ENCODE measurements at places on chromosomes 12 and 14.

DNA sequence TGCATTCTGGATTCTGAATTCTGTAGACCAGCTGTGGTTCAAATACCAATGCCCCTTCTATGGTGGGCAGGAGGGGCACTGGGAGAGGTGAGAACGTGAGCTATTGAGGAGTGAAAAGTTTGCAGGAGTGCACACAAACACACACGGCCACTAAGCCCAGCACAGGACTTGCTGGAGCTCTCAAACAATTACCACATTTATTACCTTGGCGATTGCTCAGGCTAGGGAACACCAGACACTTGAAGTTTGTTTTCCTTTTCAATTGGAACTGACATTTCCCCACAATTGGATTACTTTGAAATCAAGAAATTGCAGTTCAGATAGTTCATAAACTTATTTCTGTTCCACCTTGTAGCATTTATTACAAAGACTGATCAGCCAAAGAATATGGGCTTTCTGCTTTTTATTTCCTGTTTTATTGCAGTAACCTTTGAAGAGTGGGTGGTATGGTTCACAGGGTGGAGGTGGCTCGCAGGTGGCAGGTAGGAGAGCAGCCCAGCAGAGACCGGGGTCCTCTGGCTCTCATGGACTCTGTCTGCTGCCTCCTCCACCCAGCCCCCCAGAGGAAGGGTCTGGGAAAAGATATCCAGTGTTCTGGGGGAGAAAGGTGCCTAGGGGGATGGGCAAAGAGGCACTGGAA lies 429.8 kb upstream of the CCDC196 start:
- DNase-seq, result no peak

DNA sequence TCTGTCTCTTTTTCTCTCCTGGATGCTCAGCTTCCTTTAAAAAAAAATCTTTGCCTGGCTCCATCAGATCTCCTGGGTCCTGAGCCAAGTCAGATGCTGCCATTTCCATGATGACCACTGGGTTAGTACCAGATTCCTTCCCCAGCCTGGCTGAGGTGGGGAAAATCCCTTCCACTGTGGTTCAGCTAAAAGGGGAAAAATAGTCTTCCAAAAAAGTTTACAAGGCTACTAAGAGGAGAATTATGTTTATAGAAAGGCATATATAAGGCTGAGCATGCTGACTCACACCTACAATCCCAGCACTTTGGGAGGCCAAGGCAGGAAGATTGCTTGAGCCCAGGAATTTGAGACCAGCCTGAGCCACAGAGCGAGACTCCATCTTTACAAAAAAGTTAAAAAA lies 28.4 kb upstream of the GAS2L3 start:
- DNase-seq, result no peak

DNA sequence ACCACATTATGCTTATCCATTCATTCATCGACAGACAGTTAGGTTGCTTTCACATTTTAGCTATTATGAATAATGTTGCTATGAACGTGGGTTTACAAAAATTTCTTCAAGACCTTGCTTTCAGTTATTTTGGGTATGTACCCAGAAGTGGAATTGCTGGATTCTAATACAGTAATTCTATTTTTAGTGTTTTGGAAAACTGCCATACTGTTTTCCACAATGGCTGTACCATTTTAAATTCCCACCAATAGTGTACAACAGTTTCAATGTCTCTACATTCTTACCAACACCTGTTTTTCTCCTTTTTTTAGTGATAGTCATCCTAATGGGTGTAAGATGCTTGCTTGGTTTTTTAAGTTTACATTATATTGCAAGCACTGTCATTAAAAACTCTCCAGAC lies 147.5 kb downstream of the ZFP36L1 start:
- no peak for DNase-seq

DNA sequence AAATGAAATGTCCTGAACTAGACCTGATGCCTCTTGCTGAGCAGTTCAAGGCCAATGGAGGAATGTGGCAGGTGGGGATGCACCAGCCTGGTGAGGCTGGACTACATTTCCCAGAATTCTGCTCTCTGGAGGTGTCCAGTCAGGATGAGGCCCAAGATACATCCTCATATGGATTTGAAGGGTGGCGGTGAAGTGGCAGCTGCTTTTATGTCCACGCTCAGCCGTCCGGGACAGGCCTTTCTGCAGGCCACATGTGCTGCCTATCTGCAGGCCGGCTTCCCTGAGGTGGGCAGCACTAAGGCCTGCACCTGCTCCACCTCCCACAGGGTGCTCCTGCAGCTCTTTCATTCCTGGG lies 230.2 kb downstream of the BCL11B start:
- DNase-seq, result no peak

GRCh38 chr12:94172973-94173372 lies 24.6 kb downstream of the PLXNC1 start:
- no peak for DNase-seq

DNA sequence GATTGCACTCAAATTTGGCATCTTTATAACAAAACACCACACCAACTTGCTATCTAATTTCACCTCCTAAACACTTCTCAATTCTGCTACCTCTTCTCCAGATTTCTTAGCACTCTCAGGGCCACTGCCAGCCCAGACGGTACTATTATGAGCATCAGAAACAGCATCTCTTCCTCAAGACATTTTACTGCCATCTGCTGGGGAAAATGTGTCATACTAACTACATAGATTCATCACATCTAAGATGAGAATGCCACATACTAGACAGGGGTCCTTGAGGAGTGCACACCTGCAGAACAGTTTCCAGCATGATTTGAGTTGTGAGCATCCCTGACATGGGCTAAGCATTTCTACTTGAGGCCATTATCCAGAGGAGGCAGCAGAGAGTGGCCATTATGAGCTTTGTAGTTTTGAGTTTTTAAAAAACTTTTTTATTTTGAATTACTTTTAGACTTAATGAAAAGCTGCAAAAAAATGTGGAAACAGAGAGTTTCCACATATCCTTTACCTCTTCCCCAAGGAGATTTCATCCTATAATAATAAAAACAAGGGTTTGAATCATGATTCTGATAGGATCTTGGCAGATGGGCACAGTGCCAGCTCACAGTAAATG lies 15.1 kb upstream of the GRIP1 start:
- peak; percentile 10 for DNase-seq

GRCh38 chr12:52496054-52496453 lies 3.0 kb upstream of the KRT6A start:
- no peak for DNase-seq

GRCh38 chr14:54730156-54730961 lies 163.4 kb downstream of the SAMD4A start:
- DNase-seq, result peak; percentile 23

DNA sequence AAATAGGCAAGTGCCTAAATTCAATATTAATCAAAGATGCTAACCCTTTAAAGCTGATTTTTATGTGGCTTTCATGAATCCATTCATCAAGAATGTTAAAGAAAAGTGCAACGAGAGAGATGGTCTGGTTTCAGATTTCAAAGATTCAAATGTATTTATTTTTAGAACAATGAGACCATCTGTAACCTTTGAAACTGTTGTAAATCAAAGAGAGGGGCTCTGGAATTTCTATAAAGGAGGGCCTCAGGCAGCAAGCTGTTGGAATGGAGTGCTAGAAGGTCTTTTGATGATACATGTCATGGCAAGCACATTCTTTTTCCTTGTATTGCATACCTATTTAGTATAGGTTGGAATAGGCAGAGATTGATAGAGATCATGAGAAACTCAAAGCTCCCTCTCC lies 433.0 kb downstream of the LRIG3 start:
- no peak for DNase-seq

GRCh38 chr14:24246765-24247212 lies 4.4 kb upstream of the TINF2 start:
- DNase-seq, result peak; percentile 52

- no peak for DNase-seq
Measured at GRCh38 chr12:120337730-120338129, 10.2 kb upstream of the PLA2G1B start.

- no peak for DNase-seq
Measured at GRCh38 chr12:42145197-42145549, 499 bp upstream of the GXYLT1 start.

DNA sequence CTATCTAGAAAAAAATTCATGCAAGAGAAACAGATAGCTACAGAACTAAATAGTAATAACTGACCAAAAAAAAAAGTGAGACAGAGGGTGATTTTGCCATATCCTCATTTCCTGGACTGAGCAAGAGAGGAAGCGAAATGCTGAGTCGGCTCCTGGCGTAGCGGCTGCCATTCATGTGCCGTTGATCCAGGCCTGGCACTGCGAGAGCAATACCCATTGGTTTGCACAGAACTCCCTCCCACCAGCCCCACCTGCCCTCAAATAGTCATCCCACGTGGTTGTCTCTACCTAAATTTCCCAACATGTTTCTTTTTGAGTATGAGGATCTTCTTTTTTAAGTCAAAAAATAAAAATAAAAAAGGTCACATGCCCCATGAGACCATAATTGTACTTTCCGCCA lies 9.4 kb upstream of the WNT5B start:
- DNase-seq, result no peak

GRCh38 chr12:92290886-92291285 lies 145.2 kb upstream of the BTG1 start:
- no peak for DNase-seq

Data from GM12891 (cell line).